Activated T-helper 9 cell treated with anti-CD3 and anti-CD28 coated beads, Interleukin-2, amount 50 U/mL, for 16 hours (primary cell): ENCODE measurements at places on chromosomes 7 and 10.

- DNase-seq = no peak
Measured at GRCh38 chr7:27116962-27117886, 13.3 kb downstream of the HOXA4 start.

DNA sequence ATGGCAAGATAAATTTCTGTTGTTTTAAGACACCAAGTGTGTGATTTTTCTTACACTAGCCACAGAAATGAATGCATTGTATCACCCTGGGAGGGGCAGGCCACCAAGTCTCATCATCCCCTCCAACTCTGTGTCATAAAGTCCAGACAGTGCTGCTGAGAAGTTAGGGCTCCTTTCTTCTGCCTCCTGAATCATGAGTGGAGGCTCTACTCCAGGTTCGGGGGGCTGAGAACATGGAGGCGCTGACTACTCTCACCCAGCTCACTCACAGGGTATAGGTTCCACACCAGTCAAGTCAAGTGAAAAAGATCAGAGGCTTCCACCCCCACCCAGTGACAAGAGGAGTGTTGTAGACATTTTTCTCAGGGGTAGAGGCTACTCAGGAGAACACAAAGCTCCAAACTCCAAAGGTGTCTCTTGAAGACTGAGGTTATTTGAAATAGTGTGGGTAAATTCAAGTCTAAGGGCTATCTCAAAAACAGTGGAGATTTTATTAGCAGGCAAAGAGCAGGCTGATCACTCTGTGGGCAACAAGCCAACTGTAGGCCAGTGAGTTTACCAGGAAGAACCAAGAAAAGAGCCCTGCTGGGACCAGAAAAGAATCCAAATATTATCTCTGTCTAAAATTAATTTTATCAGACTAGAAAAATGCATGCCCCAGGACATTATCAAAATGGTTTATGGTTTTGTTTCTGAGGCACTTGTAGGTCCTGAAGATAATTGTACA is 118.6 kb upstream of the RET start:
- DNase-seq = no peak

- no peak for DNase-seq
Measured at GRCh38 chr7:47191876-47192291, 390.0 kb downstream of the TNS3 start.

- no peak for DNase-seq
Measured at GRCh38 chr10:91360461-91360860, 49.7 kb upstream of the HECTD2 start.

- DNase-seq = no peak
Measured at GRCh38 chr7:112792441-112792840, 2.2 kb upstream of the TMEM168 start.

DNA sequence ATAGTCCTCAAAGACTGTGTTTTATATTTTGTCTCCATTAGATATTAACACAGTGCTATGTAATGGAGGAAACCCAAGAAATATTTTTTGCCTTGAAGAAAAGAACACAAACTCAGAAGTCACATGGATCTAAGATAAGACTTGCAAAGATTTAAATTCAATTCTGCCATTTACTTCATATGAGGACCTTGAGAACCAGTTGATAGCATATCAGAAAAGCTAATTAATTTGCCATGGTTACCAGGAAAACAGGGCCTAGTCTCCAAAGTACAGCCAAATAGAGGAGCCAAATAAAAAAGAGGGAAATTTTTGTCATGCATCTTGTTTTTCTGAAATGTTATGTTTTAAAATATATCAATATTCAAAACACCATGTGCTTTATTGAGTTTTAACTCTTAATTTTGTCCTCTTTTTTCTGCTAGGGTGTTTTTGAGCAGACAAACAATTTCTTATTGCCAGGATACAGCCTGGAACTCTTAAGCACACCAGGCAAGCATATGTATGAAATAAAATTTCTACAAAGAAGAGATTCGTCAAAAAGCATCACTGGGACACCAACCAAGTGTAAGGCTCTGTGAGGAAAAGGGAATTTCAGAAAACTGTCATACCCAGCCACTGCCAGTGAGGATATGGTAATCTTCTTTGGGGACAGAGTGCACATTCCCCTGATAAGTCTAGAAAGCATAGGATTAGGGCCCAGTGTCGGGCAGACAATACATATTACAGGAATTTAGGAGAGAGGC is 10.6 kb upstream of the TOMM7 start:
- DNase-seq = no peak

DNA sequence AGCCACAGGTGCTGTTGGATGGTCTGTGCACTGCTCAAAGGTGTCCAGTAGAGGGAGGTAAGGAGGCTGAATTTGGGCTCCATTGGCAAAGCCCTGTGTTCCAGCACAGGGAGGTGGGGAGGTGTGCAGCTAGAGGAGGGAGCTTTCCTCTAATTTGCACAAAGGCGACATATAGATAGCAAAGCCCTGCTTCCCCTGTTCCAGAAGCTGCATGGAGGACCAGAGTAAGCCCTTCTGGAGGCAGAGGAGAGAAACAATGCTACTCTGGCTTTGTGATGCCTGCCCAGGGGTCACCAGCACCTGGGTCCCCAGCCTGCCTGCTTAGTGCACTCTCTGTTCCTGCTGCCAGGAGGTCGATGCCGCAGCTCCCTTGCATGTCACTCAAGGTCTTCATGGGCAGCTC is 3.4 kb upstream of the ARHGAP22 start:
- no peak for DNase-seq

- no peak for DNase-seq
Measured at GRCh38 chr7:92843034-92843760, 6.8 kb upstream of the CDK6 start.

- DNase-seq = no peak
Measured at GRCh38 chr7:25940086-25940906, 211.7 kb upstream of the NFE2L3 start.

DNA sequence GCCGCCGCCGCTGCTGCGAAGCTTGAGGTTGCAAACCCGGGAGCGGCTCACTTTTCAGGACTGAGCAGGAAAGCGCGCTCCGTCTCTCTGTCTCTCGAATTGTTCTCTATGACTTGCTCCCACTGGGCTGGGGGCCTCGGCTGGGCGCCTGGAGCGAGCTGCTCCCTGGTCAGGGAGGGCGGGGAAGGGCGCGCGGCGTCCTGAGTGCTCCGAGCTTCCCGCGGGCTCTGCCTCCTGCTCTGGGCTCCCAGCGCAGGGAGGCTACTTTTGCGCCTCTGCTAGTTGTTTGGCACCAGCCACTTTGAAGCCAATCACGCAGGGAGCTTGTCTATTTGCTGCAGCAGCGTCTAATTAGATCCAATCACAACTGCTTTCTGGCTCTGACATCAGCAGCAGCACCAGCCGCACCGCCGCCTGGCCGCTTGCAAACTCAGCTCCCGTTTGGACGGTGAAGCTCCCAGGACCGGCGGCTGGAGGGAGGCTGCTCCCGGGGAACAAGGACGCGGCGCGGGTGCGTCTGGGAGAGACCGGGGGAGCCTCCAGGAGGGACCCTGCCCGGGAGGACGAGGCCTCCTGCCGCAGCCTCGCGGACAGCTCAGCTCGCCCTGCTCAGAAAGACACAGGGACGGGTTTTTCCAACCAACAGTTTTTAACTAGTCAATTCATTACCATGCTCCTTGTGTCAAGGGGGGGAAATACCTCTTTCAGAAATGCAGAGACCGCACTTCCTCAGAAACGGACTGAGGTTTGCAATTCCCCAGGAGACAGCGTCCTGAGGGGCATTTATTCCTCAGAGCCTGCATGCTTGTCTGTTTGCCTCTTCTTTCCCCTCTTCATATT is at the start of gene ADARB2:
TSS of gene ADARB2 (minus strand) at position 304 of the 840 bp plus-strand sequence.
- no peak for DNase-seq
